ENCODE measurements at places on chromosomes 16 and 17.

GRCh38 chr16:85917959-85918358 lies 19.0 kb downstream of the IRF8 start:
- peak; percentile 36 for DNase-seq

DNA sequence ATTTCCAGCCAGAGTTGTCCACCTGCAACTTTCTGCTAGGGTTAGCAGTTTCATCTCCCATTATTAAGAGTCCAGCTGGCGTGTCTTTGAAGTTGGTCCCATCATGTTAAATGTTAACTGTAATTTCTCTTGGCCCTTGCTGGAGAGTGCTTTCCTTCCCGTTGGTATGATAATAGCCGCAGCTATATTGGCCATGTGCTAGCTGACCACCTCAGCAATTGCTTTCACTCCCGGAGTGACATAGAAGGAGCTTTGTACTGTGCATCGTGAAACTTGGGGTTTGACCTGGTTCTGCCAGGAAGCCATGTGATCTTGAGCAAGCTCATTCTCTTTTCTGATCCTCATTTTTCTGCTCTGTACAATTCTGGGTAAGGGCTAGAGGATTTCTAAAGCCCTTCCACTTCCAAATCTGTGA lies 81.0 kb upstream of the TBX2 start:
- no peak for DNase-seq

DNA sequence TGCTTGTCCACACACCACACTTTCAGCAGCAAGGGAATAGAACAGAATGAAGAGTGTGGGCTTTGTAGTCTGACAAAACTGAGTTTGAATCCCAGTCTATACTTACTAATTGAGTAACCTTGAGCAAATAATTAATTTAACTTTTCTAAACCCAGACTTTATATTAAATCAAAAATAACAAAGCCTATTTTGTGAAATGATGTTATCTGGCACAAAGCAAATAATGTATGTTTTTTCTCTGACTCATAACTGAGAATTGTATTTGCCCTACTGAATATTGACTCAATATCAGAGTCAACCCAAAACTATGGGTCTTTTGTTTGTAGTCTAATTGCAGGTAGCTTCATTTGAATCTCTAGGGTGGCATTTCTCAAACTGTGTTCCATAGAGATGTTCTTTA lies 77.9 kb upstream of the TANC2 start:
- no peak for DNase-seq

DNA sequence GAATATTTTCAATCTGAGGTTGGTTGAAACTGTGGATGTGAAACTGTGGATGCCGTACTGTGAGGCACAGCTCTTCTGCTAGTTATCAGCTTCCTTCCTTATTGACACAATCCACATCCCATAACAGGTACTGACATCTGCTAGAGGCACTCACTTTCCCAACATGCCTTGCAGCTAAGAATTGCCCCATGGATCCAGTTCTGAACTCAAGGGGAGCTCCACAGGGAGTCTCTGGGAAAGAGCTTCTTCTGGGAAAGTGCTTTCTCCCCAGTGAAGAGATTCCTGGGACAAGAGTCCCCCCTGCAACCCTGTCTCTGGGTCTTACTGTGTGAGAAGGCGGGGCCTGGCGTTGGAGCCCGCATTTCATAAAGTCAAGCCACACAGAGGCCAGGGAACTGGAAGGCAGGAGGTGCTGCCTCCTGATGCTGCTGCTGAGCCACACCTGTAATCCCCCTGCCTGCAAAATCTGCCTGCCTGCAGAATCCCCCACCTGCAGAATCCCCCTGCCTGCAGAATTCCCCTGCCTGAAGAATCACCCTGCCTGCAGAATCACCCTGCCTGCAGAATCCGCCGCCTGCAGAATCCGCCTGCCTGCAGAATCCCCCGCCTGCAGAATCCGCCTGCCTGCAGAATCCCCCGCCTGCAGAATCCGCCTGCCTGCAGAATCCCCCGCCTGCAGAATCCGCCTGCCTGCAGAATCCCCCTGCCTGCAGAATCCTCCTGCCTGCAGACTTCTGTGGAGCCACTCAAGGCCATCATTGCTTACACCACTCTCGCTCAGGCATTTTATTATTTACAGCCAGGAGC lies 305.4 kb downstream of the FOXL1 start:
- DNase-seq = no peak

DNA sequence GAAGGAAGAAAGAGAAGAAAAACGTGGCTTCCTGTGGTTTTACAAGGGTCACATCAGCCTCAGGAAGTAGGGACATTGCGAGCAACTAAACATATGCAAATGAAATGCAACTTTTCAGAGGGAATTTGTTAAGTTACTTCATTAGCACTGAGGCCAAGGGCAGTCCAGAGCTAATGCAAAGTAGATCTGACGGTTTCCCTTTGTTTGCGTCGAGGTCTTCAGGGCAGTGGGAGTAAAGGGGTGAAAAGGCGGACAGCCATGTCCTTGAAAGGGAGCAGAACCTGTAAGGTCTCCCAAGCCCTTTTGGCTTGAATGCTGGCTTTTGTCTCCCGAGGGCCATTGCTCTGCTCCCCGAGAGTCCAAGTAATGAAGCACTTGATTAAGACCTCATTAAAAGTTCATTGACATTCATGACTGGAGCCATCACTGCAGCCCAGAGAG lies 85.0 kb downstream of the PMP22 start:
- DNase-seq = no peak

DNA sequence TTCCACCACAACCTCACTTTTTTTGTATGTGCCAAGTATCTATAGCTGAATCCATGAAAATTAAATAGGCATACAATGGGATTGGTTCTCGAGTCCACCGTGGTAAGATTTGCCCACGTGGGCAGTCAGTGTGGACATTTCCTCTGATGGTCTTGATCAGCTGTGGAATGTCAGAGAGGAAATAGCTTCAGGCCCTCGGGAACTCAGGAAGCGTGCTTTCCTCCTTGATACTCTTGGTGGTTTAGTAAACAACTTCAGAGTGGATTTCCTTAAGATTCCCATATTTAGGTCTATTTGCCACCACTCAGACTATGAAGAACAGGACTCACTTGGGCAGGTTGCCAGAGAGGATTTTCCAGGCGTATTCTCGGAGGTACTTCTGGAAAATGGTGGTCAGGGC lies 152.5 kb downstream of the VPS53 start:
- no peak for DNase-seq

- DNase-seq = no peak
Observed at GRCh38 chr17:20896153-20896649, 146.6 kb downstream of the USP22 start.

- DNase-seq = no peak
Observed at GRCh38 chr16:74501484-74502478, 80.5 kb upstream of the CLEC18B start.

GRCh38 chr17:43698678-43699437 lies 37.1 kb upstream of the MEOX1 start:
- no peak for DNase-seq

GRCh38 chr17:80751070-80751945 lies 206.7 kb downstream of the RPTOR start:
- DNase-seq = no peak

GRCh38 chr17:10197721-10198508 lies 491 bp downstream of the GAS7 start:
- no peak for DNase-seq

- DNase-seq = peak; percentile 81
Observed at GRCh38 chr16:85372627-85373372, 240.3 kb upstream of the GSE1 start.

DNA sequence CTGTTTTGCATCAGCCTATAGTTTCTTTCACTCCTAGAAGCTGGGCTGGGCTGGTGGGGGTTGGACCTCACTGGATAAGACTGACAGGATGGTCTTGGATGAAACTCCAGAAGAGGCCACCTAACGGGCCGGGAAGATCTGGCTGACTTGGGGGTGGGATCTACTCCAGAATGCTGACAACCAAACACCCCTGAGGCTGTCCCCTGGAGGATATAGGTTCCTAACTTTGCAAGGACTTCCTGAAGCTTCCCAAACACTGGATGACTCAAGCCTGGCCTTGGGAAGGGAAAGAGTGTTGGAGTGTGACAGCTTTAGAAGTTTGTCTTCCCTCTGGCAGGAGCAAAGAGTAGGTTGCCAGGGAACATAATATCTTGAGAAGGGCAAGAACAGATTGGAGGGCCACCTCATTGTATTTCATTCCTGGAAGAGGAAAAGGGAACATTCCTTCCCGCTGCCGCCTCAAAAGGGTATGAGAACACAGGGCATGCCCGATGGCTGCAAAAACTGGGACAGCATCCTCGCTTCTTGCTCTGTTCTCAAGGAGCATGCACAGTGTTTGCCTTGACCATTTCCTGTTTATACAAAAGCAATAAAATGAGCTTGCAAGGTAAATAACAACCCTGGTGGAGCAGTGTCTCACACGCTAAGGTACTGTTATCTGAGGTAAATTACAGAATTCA lies 6.8 kb upstream of the CYB5B start:
- peak; percentile 24 for DNase-seq

- no peak for DNase-seq
Observed at GRCh38 chr16:82027629-82028064, 7.4 kb upstream of the HSD17B2 start.

GRCh38 chr17:14080847-14081251 lies 11.5 kb downstream of the COX10 start:
- DNase-seq = no peak

GRCh38 chr17:44977065-44977464 lies 9.0 kb upstream of the C1QL1 start:
- no peak for DNase-seq

DNA sequence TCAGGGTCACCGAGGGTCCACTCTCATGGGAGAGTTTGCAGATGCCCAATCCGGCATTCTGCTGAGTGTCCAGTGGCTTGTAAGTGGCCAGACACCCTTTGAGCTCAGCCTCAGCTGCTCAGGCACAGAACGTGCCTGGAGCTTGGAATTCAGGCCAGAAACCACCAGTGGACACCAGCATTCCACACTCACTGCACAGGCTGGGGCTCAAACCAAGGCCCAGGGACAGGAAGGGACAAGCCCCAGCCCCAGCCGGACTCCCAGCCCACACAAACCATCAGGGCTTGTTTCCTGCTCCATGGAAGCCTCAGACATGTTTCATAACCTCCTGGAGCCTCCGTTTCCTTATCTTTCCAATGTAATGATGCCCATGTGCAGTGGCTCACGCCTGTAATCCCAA lies 5.0 kb upstream of the NPRL3 start:
- DNase-seq = no peak

DNA sequence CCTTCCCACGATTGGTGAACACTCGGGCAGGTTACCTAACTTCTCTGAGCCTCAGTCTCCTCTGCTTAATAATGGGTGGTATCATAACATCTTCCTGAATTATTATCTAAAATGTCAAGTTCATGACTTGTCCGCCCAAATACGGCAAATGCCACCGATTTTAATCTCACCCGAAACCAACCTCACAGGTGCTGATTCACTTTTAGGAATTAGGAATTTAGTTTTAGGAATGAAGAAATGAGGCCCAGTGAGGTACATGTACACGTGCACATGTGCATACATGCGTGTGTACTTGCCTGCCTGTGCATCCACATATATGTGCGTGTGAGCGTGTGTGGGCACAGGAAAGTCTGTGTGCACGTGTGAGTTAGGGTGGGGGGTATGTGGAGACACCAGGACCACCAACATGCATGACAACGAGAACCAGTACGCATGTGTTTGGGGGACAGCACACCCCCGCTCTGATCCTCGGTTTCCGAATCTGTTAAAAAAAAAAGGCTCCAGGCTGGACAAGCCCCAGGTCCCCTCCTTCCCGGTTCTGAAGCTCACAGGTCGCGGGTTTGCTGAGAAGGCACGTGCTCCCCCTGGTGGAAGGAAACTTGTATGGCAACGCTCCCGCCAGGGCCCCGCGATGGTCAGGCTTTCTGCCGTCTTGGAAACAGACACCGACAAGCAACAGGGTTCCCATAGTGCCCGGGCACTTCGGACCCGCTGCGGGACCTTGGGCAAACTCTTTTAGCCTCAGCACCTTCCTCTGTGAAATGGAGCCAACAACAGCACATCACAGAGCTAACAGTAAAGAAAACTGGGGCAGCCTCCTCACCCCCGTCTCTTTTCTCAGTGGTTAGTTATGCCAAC lies 219.2 kb downstream of the RBFOX3 start:
- DNase-seq = peak; percentile 35

All from RCC 7860 (cell line).